ENCODE measurements at places on chromosomes 6 and 20. TPM values are rescaled to one million over a fixed set of nuclear protein-coding genes. Genes with fewer than 3 reads are reported as not detected.

TREM1 gene
- total RNA-seq, result 0.56 TPM

ZSCAN23 gene
- total RNA-seq, result 0.63 TPM

IRF4 gene
- 1.5 TPM for total RNA-seq

UNC5CL gene
- 35.7 TPM for total RNA-seq

MICB gene
- total RNA-seq, result 0.48 TPM

SLC29A1 gene
- 51.3 TPM for total RNA-seq

IMPG1 gene
- total RNA-seq, result not detected

JPH2 gene
- total RNA-seq, result 0.18 TPM

OSBPL2 gene
- 15.6 TPM for total RNA-seq

DNA sequence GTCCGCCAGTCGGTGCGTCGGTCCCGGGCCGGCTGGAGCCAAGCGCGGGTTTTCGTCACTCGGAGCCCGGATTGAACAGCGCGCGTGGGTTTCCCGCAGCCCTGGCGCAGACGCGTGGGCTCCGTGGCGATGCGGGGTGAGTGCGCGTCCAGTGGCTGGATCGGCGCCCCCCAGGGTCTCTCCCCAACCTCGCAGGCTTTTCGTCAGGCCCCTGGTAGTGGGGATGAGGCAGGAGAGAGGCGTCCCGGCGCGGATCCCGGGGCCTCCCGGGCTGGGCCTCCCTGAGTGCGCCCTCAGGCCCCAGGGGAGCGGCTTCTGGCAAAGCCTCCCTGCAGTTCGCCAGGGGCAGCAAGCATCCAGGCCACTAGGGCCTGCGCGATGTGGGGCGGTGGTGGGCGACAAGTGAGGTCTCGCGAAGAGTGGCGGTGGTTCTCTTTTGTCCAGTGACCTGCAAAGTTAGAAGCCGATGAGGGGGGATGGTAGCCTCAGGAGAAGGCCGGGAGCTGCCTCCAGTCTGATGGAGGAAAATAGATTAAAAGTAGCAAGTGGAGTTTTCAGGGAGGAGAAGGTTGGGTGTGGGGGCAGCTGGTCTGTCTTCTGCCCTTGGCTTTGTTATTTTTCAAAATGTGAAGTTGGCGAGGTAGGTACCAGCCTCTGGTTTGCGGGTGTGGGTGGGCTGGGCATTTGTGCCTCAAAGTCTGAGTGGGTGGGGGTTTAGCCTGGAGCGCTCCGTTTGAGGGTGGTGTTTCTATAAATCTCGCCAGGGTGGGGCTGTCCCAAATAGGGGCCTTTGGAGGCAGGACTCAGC is 1.6 kb downstream of the TOX2 start:
- no peak for DNase-seq

- no peak for DNase-seq
Measured at GRCh38 chr20:63452821-63453523, 19.5 kb downstream of the KCNQ2 start.

GRCh38 chr6:26158581-26159356 is 71.5 kb downstream of the HFE start:
- DNase-seq, result peak; percentile 59

DNA sequence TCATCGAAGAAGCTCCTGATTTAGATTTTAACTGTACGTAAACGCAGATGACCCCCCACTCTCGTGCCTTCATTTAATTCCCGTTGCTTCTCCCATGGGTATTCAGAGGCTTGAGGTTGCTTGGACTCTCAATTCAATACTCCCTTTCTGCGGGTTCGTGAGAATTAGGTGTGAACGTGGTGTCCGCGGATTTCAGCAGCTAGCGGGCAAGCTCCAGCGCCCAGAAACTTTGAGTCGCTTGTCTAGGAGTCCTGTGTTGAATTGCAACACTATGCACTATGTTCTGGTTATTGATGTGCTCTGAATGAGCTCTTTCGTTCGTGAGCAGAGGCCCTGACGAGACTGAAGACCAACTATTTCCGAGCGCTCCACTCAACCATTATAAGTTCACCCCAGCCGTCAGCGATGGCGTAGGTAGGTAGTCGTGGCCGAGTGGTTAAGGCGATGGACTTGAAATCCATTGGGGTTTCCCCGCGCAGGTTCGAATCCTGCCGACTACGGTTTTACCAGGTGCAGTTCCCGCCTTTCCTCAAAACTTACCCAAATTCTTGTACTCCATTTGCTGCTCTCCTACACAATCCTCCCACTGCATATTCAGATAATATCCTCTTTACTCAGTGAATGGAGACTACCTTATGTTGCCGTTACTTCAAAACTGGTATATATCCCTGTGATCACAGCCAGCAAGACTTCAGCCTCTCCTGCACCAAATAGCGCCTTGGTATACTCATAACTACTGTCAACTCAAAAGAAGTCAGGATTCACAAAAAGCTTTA is 72.6 kb upstream of the ZNF184 start:
- DNase-seq, result no peak

DNA sequence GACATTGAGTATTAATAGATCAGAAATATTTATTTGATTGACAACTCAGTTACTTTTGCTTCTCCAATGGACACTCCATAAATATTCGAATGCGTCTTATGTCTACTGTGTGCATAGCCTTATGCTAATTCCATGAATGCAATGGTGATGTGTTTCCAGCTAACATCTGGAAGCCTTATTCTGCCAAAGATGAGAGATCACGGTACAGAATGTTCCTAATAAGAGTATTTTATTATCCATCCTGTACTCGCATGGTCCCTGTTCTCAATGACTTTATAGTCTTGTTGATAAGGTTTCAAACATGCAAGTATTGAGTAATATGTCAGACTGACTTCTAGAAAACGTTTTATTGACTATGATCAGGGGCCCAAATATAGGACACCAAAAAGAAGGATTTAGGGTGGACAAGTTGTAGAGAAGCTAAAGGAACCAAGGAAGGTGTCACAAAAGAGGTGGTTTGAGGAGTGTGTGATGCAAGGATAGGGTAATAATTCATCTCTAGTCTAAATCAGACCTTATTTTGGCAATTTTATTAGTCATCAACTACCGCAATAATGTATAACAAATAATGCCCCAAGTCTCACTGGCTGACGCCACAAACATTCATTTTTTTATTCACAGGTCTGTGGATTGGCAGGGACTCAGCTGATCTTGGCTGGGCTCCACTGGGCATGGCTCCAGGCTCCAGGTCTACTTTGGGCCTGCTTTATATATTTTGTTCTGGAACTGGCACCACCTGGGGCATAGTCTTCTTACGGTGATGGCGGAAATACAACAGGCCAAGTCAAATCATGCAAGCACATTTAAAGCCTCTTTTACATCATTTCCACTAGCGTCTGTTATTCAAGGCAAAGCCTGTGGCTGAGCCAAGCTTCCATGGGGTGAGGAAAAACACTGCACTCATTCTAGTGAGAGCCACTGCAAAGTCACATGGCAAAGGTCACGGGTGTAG is 24.5 kb upstream of the CD83 start:
- peak; percentile 69 for DNase-seq

- DNase-seq, result no peak
Measured at GRCh38 chr20:17611540-17612286, 41.8 kb downstream of the DSTN start.

DNA sequence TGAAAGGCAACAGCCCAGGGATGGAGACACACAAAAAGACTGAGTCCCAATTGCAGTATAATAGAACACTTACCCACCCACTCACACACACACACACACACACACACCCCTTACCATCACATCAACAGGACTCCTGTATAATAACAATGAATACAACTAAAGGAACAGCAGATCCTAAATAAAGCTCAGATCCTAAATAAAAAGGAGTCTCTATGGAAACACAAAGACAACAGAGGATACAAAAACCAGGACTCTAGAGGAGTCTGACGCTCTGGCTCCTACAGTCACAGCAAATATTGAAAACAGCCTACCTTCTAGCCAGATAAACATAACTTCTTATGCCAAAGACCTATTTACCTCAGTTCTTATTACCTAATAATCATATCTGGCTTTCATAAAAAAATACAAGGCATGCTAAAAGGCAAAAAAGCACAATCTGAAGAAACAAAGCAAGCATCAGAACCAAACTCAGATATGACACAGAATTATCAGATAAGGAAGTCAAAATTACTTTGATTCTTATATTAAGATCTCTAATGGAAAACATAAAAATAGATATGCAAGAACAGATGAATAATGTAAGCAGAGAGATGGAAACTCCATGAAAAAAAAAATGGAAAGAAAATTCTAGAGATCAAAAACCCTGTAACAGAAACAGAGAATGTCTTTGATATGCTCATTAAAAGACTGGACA is 134.9 kb downstream of the MMUT start:
- DNase-seq, result no peak

DNA sequence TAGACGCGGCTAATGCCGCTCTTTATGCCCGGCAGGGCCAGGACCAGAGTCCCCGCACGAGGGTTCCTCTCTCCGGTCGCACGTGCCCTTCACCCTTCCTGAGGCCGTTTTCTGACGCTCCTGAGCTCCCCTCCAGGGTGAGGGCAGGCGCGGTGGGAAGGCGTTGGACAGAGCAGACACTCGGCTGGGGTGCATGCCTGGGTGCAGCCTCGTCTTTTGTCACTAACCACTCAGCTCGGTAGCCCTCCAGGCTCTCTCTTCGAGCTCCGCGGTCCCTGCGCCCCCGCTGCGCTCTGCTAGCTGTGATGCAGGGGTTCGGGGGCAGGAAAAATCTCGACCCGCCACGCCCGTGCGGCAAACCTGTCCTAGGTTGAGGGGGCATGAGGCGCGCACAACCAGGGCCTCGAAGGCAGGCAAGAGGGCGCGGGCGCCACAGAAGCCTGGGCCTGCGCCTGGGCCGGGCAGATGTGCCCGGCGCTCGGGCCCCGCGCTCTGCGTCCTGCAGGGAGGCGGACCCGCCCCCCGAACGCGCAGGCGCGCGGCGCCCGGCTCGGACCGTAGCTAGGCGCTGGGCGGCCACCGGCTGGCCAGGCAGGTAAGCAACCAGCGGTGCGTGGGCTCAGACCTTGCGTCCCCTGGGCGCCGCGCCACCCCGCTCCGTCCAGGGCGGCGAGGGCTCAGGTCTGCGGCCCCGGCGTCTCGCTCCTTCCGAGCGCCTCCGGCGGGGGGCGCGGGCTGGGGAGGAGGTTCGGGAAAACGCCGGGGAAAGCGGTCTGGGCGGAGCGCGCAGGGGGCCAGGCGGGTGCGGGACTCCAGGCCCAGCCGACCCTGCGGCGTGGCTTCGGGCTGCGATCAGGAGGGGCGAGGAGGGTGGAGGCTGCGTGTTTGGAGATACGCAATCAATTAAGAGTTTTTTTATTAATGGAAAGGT is at the start of gene L3MBTL1:
Gene L3MBTL1, plus strand, starts transcription at position 548 of the 931 bp plus-strand sequence. CDS start 5,807 bp downstream, outside the sequence.
- peak; percentile 64 for DNase-seq

DNA sequence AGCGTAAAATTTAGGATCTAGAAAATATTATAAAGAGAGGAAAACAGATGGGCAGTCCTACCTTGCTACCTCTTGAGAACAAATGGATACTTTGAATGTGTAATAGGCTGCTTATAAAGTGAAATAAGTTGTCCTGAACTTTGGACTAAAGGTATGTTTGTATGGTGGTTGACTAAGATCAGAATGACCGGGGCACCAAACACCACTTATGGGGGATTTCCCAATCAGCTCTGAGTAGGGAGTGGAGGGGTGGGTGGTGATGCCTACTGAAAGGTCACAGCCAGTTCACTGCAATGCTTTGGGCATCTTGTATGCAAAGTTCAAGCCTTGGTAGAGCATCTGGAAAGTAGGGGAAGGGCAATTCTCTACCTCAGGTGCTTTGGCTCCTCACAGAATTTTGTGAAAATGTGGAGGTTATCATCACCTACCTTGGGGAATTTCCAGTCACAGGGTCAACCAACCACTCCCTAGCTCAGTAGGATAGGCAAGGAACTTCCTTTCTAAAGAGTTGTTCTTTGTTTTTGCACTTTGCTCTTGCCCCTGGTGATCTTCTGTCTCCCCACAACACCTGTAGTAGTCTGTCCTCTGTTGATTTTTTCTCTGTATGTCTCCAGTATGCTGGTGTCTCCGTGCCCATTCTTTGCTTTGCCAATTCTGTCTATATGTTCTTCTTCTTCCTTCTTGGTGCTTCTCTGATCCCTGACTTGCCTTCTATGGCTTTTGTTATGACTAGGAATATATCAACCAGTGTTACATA is at the start of gene TRIM31:
Gene TRIM31, minus strand, starts transcription at position 88 of the 757 bp plus-strand sequence. CDS start 285 bp downstream, outside the sequence.
- DNase-seq, result no peak

GRCh38 chr20:19528286-19529030 is 229.6 kb upstream of the RIN2 start:
- no peak for DNase-seq

GRCh38 chr20:18624948-18625347 is 37.1 kb downstream of the DTD1 start:
- DNase-seq, result no peak

DNA sequence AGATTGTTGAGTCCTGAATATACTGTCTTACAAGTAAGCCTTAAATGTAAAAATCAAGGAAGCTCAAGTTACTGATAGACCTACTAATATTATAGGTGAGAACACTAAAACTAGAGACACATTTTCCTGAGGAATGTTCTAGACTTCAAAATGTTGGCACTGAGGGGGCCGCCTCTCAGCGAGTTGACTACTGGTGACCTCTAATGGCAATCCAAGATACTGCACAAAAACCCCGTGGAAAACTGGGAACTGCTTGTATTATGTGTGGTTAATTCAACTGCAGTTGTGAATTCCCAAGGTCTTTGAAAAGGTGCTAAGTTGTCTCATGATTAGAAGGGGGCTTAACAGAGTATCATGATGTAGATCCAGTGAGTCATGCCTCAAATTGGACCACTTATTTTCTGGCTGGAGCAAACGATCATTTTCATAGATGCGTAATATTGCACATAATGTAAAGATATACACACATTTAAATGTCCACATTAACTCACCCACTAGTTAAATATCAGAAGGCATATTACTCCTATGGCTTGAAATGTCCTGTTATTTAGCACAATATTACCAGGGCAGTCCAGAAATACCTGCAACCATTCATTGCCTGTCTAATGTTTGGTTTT is 336.2 kb downstream of the FOXA2 start:
- no peak for DNase-seq

GRCh38 chr20:25397096-25397495 is 6.5 kb upstream of the ABHD12 start:
- DNase-seq, result no peak

GRCh38 chr6:39904946-39905639 is 29.2 kb downstream of the MOCS1 start:
- DNase-seq, result no peak

All from right lobe of liver (tissue), 6 donors.